Stimulated activated CD8-positive, alpha-beta memory T cell treated with anti-CD3 and anti-CD28 coated beads, Interleukin-15, amount 100 ng/mL, for 24 hours (primary cell): ENCODE measurements at places on chromosomes 5 and 9.

DNA sequence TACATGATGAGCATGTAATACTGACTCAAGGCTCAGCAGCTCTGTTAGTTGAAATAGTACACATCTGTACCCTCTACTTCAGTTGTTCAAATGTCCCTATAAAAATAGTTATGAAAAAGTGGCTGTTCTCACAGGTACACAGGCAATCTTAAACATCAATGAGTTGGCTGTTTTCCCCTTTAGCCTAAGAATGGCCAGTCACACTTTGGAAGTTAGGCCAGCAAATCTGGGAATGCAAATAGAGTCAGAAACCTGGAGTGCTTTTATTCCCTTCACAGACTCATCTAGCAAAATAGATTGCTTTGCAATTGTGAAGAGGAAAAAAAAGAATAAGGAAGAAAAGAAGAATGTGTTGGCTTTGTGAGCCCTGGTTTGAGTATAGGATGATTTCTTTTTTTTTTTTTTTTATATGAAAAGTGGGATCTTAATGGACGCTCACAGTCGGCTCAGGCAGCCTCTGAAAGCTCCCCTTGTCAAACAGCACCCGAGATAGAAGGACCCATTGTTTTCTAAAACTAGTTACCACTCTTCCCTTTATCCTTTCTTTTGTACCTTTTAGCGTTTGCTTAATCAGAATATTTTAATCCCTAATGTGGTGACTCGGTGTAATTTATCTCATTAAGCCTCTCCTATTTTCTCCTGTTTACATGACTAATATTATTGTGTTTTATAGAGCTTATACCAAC is 27.9 kb upstream of the TLE1 start:
- DNase-seq, result no peak

DNA sequence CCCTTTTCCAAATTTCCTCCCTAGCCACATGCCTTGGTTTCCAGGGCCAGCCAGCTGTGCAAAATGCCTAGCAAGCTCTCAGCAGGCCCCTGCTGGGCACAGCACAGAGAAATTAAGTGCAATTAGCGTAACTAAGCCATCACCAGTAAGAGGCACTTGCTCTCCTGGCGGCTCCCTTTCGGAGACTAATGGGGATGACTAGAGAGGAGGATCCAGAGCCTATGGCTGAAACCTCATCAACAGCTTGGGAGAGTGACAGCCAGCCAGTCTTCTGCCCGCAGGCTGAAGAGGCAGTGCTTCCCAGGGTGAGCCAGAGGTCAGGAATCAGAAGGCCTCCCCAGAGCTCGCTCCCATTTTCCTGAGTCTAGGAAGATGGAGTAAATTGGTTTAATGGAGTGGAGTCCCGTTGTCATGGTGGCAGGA is 108.4 kb downstream of the KCNIP1 start:
- DNase-seq, result no peak

- DNase-seq, result no peak
Measured at GRCh38 chr9:17894501-17895160, 315.8 kb downstream of the SH3GL2 start.

DNA sequence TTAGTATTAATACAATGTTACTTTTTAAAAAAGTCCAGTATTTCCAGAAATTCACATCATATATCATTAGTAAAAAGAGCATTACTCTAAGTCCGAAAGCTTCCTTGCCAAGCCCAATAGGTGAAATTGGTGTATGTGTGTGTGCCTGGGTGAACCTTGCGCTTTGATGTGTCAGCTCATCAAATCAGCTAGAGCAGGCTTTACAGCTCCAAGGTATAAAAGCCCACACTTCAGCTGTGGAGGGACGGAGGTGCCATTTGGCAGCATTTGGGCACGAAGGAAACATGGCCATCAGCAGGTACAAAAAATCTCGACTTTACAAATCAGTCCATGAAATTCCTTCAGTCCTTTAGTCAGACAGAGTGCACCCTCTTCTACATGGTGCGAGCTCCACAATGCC is 76.5 kb upstream of the IL7R start:
- no peak for DNase-seq

- DNase-seq, result no peak
Measured at GRCh38 chr5:96817506-96817905, 9.8 kb upstream of the ERAP1 start.

DNA sequence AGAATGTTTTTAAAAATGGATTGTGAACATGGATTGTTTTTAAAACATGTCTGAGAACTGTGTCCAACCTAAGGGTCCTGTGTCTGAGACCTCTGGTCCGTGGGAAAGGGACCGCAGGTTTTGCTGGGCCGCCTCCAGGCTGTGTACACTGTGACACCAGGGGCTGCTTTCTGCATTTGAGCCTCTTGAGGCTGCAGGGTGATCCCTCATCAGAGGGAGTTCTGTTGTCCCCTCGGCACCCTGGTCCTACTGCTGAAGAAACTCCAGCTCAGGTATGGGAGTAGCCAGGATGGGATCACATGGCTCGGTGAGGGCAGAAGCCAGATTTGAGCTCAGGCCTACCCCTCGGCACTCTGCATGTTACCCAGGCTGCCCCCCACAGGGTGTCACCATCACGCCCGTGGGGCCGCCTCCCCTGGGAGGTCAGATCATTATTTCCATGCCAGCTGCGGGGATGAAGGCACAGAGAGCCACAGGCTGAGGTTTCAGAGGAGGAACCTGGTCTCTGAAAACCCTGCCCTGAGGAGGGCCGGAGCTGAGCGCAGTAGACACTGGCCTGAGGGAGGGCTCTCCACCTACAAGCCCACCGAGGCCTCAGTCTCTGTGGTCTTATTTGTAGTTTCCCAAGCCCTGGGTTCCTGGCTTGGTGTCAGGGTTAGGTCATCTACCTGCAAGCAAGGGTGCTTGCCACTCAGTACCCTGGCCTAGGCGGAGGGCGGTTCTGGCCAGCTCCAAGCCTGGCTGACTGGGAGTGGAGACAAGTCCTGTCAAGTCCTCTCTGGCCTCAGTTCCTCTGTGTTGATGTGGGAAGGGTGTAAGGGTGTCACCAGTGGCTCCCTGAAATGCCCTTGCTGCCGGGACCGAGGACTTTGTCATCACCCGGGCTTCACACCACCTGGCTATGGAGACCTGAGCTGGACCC is 2.8 kb downstream of the PRR7 start:
- no peak for DNase-seq

- no peak for DNase-seq
Measured at GRCh38 chr5:178327931-178328711, 95.5 kb upstream of the PHYKPL start.

GRCh38 chr9:133169102-133169501 is 5.4 kb upstream of the GBGT1 start:
- DNase-seq, result no peak

DNA sequence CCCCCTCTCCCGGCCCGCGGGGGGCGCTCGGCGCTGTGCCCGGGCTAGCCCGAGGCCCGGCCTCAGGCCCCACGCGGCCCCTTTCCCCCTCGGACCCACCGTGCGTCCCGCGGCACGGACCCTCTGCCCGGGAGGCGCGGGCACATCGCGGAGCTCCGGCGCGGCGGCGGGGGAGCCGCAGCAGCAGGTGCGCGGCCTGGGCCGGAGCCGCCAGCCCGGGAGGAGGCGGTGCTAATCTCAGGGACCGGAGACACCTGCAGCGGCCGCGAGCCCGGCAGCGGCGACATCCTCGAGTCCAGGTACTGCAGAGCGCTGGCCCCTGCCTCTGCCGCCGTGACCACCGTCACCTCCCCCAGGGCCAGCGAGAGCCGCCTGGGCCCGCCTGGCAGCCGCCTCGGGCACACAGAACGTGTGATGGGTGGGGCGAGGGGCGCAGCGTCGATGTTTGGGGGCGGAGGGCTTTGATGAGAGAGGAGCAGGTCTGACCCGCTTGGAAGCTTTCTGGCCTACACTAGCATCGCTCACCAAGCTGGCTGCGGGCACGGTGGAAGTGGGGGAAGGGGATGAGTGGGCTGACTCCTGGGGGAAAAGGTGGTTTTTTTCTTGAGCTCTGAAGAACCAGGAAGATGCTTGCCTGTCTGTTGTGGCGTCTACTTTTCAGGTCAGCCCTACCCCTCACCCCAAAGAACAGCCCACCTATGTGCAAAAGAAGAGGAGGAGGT is 524 bp downstream of the CYFIP2 start:
- no peak for DNase-seq

DNA sequence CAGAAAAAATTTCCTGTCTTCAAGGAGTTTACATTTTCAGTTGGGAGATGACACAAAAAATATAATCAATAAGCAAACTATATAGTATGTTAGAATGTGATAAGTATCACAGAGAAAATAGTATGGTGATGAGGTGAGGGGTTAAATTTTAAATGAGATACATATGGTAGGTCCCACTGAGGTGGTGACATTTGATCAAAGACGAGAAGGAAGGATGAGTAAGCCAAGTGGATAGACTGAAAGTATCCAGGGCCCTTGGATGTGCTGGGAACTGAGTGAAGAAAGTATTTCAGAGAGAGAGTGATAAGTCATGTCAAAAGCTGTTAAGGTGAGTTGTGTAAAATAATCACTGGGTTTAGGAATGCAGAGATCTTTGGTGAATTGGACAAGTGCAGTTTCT is 3.5 kb downstream of the CCDC192 start:
- DNase-seq, result no peak

- DNase-seq, result no peak
Measured at GRCh38 chr5:64457846-64458245, 48.0 kb upstream of the RGS7BP start.

DNA sequence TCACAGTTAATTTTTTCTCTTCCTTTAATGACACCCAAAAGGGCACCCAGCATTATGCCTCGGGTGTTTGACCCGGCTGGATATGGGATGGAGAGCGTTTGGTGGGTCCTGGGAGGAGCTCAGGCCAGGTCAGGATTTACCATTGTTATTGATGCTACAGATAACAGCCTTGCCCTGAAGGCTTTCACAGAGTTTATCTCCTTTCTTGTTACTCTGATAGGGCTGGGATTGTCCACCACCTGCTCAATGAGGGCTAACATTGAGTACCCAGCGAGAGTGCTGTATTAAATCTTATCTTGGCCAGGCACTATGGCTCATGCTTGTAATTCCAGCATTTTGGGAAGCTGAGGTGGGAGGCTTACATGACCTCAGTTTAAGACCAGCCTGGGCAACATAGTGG is 37.2 kb downstream of the GADD45G start:
- no peak for DNase-seq

DNA sequence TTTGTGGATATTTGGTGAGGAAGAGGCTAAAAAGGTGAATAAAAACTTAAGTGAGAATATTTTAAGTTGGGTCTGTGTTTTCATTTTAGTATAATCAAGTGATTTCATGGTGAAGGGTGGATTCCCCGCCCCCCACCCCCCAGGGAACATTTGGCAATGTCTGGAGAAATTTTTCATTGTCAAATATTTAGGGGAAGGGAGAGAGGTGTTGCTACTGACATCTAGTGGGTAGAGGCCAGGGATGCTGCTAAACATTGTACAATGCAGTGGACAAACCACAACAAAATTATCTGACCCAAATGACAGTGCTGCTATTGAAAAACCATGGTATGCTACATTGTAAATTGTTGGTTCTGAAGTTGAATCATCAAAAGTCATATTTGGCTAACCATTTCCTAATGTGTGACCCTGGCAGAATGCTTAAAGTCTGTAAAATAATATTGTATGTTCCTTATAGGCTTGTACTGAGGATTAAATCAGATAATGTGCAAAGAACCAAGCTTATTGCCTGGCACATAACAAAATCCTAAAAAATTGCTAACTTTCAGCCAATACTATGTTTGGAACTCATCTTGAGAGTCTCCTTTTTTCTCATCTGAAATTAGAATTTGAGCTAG is 5.6 kb downstream of the C5orf24 start:
- no peak for DNase-seq

DNA sequence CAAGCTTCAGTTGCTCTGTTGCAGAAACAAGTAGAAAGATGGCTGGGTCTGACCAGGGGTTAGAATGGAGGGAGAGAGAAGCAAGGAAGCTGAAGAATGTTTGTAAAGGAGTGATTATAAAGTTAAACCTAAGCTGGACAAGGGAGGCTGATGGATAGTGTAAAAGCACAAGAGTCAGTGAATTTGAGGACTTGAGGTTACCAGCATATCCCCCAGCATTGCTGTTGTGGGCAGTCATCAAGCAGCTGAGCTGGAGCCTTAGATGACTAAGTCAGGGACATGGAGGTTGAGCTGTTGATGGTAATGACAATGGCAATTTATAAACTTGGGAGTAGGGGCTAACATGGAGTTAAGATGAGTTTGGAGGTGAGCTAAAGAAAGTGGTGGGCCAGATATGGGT is 131.5 kb downstream of the ERCC6L2 start:
- no peak for DNase-seq

DNA sequence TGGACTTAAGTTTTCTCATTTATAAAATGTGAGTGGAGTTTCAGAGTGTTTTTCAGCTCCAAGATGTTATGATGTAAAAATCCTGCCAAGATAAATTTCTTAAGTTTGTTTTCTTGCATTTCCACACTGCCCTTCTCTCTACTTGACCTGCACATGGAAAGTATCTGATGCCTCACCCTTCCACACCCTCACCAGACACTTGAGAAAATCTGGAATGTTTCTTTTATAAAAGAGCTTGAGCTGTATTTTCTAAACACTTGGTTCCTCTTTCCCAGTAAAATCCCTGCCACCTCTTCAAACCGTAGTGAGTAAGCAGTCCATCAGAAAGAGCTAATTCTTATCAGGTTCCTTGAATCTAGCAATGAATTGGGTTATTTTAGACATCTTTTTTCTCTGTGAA is 42.9 kb downstream of the FOXD1 start:
- no peak for DNase-seq
